ENCODE measurements at places on chromosomes 16 and 17. TPM values are rescaled to one million over a fixed set of nuclear protein-coding genes. Genes with fewer than 3 reads are reported as not detected.

ORC6 gene
- 6.3 TPM for total RNA-seq

FN3K gene
- 2.4 TPM for total RNA-seq

KLHL10 gene
- 0.13 TPM for total RNA-seq

TBC1D28 gene
- not detected for total RNA-seq

FN3KRP gene
- total RNA-seq = 11.5 TPM

KRT17 gene
- total RNA-seq = 1.7 TPM

TBC1D3E gene
- not detected for total RNA-seq

MT1F gene
- total RNA-seq = 0.39 TPM

NPEPPS gene
- 111 TPM for total RNA-seq

ZNHIT3 gene
- total RNA-seq = 30.1 TPM

Data from articular chondrocyte of knee joint (primary cell).